Placental pericyte (primary cell): ENCODE measurements at places on chromosomes 1 and 21. TPM values are rescaled to one million over a fixed set of nuclear protein-coding genes. Genes with fewer than 3 reads are reported as not detected.

CACNA1S gene
- not detected in 2 replicates for total RNA-seq

DHX9 gene
- 99.6 and 186 TPM in 2 replicates for total RNA-seq

F13B gene
- total RNA-seq = under 0.01 TPM in 1 of 2 replicates, not detected in the other

KIF21B gene
- 0.22 and 0.29 TPM in 2 replicates for total RNA-seq

ARTN gene
- 0.14 TPM in 1 of 2 replicates, not detected in the other for total RNA-seq

CFHR5 gene
- not detected in 2 replicates for total RNA-seq

C1orf232 gene
- not detected in 2 replicates for total RNA-seq

HSPB7 gene
- total RNA-seq = 3.7 and 17.7 TPM in 2 replicates

ANKRD45 gene
- total RNA-seq = 0.22 and 0.29 TPM in 2 replicates

TMEM82 gene
- not detected in 2 replicates for total RNA-seq

ZYG11A gene
- 1.1 and 1.8 TPM in 2 replicates for total RNA-seq

NGF gene
- total RNA-seq = 0.57 and 1.3 TPM in 2 replicates

MX2 gene
- total RNA-seq = 2.0 TPM in 2 replicates

FPGT gene
- 6.8 and 14.2 TPM in 2 replicates for total RNA-seq

GBP4 gene
- 2.0 and 3.4 TPM in 2 replicates for total RNA-seq

PYCR2 gene
- total RNA-seq = 39.6 and 47.4 TPM in 2 replicates

H3-3A gene
- 99.8 and 121 TPM in 2 replicates for total RNA-seq

SNX7 gene
- 22.5 and 47.5 TPM in 2 replicates for total RNA-seq

TTC34 gene
- total RNA-seq = 0.22 and 0.29 TPM in 2 replicates

FALEC gene
- total RNA-seq = not detected in 2 replicates

LCE1F gene
- not detected in 2 replicates for total RNA-seq

BCL2L15 gene
- total RNA-seq = under 0.01 and 0.14 TPM in 2 replicates

TACSTD2 gene
- 0.22 and 1.1 TPM in 2 replicates for total RNA-seq

IPP gene
- total RNA-seq = 6.8 and 8.6 TPM in 2 replicates

SDF4 gene
- 104 and 223 TPM in 2 replicates for total RNA-seq

NMNAT2 gene
- total RNA-seq = 0.22 and 6.0 TPM in 2 replicates

SLX9 gene
- total RNA-seq = 18.8 and 24.3 TPM in 2 replicates

ACOT7 gene
- total RNA-seq = 56.1 and 57.3 TPM in 2 replicates

OR10X1 gene
- not detected in 2 replicates for total RNA-seq

TNNT2 gene
- under 0.01 TPM in 1 of 2 replicates, not detected in the other for total RNA-seq

SPRR5 gene
- not detected in 2 replicates for total RNA-seq

PRKAA2 gene
- 0.22 and 0.43 TPM in 2 replicates for total RNA-seq

MAP10 gene
- 2.4 and 2.6 TPM in 2 replicates for total RNA-seq

RGS13 gene
- total RNA-seq = not detected in 2 replicates
